NCI-H2171 treated with DMSO at 0.1 percent for 48 hours (cell line): ENCODE measurements at places on chromosomes 11 and 22.
A peak's percentile ranks its signal among the peaks of the same experiment; 100 is the strongest.

GRCh38 chr11:77403211-77403610, 70.7 kb downstream of the PAK1 start:
- no peak for DNase-seq

DNA sequence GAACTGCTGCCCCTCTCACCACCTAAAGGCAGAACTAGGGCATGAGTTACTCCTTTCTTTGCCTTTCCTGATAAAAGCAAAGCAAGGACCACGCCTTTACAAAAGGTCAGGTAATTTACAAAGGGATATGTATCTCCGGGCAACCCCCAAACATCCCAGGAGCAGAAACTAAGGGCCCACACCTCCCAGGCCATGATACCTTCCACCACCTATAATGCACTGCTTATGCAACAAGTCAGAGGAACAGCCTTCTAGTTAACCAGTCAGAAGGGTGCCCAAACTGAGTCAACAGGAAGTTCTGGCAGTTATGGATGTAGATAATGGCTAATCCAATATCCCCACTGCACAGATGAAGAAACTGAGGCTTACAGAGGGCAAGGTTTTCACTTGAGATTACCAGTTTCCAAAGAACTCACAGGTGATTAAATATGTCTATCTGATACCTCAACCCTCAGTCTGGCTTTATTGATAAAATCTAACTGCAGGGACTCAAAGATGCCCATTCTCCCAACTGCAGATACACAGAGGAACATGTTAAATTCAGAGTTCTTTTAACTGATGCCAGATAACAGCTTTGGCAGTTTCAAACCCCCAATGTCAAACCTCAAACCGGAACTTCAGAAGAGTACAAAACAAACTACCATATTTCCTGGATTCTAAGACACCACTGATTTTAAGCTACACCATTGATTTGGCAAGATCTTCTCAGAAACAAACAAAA, 16.8 kb upstream of the CASTOR1 start:
- no peak for DNase-seq

DNA sequence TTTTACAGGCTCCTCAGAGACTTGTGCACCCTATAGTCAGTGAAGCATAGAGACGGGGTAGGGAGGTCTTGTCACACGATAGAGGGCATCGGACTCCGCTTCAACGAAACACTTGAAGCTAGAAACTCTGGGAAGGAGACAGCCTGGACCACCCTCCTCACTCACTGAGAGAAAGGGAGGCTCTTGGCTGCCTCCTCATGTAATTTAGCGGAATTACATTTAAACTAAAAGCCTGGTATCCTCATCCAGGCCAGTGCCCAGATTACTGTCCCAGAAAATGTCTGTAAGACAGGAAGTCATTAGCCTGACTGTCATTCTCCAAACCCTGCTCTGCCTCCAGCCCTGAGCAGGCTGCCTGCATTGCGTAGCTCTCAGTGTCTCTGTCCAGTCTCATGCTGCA, 36.0 kb downstream of the TTLL1 start:
- DNase-seq = no peak

DNA sequence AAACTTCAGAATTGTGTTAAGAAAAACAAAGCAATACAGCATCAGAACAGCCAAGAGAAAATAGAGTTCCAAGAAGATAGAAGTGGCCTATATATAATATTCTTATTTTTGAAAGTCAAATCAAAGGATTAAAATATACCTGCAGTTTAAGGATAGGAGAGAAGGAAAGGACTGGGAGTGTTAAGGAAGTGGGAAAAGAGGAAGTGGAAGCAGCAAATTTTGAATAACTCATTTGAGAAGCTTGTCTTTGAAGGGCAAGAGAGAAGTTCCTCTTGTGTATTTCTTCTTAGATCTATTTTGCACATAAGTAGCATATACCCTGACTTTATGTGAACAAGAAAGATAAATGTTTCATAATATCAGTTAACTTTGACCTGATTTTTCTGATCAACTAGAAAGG, 62.6 kb upstream of the SLC17A6 start:
- DNase-seq = no peak

DNA sequence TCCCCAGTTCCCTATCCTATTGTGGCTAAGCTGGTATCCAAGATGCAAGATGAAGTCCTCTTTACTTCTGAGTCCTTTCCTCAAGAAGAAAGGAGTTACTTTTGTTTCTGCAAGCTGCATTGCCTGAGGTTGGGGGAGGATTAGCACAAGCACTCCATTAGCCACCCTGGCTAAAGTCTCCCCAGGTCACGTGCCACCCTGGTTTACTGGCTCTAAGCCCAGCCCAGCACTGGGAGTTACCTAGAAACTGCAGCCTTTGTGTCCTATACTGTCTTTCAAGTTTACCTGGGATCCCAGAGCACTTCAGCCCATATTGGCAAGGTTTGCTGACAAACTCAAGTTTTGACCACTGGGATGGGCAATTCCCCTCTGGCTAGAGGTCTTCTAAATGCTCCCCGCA, 78.4 kb upstream of the DBX1 start:
- DNase-seq = no peak

DNA sequence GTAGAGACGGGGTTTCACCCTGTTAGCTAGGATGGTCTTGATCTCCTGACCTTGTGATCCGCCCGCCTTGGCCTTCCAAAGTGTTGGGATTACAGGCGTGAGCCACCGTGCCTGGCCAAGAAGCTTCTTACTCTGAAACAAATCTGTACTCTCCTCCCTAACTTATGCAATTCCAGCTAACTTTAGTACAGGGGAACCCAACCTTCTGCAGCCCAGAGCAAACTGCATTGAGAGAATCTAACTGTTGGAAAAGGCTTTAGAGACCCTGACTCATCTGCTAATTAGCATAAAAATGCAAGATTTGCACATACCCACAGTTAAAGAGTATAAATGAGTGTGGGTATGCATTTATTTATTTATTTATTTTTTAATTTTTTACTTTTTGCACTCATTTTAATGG, 64.8 kb downstream of the APOL5 start:
- DNase-seq = no peak

- DNase-seq = no peak
Measured at GRCh38 chr11:36635066-36635862, 37.2 kb upstream of the RAG2 start.

DNA sequence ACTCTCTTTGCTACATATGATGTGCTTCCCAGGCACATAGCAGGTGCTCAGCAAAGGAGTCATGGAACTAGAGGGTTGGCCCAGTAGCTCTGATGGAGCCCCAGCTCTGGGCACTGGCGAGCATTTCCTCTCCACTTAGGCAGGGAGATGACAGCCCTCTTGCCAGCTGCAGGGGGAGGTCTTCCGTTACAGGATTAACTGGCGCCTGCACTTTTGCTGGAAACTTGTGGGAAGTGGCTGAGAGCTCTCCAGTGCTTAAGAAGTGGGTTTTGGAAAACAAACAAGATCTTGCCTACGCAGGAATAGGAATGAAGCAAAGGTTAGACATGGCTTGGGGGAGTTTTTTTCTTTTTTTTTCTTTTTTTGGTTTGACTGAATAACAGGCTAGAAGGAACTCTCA, 75.5 kb downstream of the MICAL2 start:
- peak; percentile 45 for DNase-seq

GRCh38 chr11:75505916-75506692, 19.6 kb downstream of the GDPD5 start:
- no peak for DNase-seq

DNA sequence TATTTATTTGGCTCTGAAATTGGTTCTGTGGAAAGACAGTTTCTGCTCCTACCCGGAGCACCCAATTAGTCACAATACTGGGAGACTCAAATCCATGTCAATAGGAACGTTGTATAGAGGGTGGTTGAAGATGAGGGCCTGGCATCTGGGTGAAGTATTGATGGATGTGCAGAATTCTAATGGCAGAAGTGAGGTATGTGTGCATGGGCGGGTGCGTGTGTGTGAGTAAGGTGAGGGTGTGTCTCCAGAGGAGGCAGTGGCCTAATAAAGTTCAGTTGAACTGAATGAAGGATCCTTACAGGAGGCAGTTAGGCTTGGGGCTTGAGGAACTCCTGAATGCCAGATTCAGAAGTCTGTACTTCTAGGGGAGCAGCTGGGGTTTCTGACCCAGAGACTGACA, 71.8 kb upstream of the B3GAT1 start:
- DNase-seq = no peak

- DNase-seq = no peak
Measured at GRCh38 chr11:84476581-84476980, 1150.6 kb downstream of the DLG2 start.

DNA sequence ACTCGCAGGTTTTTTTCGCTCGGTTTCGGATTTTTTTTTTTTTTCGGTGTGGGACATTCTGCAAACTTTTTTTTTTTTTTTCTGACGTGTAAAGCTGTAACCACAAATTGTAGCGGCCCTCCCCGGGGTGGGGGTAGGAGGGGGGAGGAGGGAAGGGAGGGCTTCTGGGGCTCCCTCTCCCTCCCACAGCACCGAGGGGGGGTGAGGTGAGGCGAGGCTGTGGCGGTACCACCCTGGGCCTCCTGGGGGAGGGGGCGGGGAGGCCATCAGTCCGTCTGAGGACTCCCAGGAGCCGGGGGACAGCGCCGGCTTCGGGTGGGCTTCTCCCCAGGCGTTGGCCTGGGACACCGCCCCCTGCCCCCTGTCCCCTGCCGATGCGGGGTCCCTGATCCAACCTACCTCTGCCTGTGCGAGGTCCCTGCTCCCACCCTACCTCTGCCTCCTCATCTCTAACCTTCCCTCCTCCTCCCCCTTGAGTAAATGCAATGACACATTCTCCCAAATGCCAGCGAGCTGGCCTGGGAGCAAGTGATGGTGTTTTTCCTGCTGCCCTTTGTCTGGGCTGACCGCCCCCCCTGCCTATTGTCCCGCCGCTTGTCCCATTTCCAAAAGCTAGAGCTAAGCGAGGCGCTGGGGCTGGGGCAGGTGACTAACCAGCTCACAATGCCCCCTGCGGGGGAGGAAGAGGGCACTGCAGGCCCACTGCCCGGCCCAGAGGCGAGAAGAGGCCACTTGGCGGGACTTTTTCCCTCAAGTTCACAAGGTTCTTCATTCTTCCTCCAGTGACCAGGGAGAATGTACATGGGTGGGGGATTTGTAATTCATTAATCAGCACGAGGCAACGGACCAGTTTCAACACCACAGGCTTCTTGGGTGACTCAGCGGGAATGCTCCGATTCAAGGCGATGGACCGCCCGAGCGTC, 511 bp upstream of the CLCF1 start:
- no peak for DNase-seq

GRCh38 chr22:49887064-49887451, 31.2 kb downstream of the ALG12 start:
- DNase-seq = no peak

DNA sequence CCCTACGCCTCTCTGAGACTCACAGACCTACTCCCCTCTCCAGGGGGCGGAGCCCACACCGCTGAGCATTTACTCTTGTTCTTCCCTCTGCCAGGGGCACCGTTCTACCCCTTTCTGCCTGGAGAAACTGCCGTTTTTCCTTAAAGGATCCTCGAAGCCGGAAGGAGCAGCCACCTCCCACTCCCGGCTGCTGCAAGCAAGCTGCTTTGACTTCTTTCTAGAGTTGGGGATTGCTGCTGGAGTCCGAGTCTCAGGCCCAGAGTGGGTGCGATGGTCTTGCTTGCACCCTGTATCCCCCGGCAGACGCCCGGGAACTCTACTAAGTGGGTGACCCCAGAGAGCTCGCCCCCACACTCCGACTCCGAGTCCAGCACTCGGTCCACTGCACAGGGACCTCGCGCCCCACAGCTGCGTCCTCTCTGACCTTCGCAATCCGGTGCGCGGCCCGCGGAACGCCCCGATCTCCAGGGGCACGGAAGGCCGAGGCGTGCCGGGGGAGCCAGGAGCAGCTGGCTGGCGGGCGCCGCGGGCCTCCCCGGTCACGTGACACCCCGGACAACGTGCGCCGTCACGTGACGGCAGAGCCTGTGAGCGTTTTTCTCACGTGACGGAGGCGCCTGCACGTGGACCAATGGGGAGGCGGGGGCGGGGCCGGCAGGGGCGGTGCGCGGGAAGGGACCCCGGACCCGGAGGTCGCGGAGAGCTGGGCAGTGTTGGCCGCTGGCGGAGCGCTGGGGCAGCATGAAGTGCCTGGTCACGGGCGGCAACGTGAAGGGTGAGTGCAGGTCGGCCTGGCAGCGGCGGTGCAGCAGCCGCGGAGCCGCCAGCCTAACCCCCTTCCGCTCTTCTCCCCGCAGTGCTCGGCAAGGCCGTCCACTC, at the start of gene RAD9A:
TSS of gene RAD9A (plus strand) at position 683 of the 879 bp plus-strand sequence. CDS start at position 742, 59 bp downstream.
- DNase-seq = peak; percentile 88

- no peak for DNase-seq
Measured at GRCh38 chr11:62000539-62001446, 33.4 kb upstream of the FTH1 start.

GRCh38 chr11:65036931-65037330, 4.1 kb upstream of the SAC3D1 start:
- no peak for DNase-seq
